Effector memory CD4-positive, alpha-beta T cell (primary cell): ENCODE measurements at places on chromosomes 7 and 10.

- DNase-seq: no peak
These were observed 56.4 kb downstream of the PFKFB3 start for GRCh38 chr10:6259153-6259552.

DNA sequence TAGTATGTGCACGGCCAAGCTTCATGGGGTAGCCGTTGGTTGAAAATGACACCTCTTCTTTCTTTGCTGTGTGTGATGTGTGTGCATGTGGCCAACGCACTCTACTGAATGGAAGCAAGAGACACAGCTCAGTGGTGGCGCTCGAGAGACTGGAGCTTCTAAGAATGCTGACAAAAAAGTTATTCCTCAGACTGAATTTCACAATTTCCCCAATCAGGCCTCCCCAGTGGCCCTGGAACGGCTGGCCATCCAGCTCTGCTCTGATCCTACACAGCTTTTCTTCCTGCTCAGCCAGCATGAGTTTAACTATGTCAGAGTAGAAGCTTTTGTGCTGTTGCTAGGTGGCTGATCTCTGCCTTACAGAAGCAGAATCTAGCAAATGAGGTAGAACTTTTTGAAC is 186.7 kb upstream of the PLXDC2 start:
- no peak for DNase-seq

DNA sequence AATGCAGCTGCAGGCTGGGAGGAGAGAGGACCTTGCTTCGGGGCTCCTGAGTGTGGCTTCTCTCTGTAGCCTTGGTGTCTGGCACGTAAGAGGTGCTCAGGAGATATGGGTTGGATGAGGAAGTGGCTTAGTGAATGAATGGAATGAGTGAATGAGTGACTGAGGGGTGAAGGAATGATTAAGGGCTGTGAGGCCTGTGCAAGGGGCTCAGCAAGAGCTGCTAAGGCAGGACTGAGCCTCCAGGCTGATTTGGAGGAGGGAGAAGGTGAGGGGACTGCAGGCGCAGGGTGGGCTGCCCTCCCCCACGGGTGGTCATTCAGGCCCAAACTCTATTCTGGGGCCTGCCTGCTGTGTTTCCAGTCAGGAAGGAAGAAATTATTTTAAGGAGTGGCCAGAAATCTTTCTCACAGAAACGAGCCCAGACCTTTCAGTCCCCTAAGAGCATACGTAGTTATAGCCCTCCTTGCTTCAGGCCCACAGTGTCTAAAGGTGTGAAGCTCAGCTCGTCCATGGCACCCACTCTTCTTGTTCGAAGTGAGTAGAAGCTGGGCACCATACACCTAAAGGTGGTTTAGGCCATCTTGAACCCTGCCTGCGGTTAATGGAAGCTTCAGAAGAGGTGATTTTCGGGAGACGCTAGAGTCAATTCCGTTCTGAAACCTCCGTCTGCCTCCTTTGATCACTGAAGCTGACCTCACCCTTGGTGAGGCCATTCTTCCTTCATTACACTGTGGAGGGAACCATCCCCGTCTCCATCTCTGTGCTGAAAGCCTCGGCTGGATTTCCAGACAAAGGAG is 49.5 kb upstream of the SAMD8 start:
- DNase-seq: no peak

GRCh38 chr10:89664203-89664602 is 19.2 kb upstream of the PANK1 start:
- DNase-seq: no peak

DNA sequence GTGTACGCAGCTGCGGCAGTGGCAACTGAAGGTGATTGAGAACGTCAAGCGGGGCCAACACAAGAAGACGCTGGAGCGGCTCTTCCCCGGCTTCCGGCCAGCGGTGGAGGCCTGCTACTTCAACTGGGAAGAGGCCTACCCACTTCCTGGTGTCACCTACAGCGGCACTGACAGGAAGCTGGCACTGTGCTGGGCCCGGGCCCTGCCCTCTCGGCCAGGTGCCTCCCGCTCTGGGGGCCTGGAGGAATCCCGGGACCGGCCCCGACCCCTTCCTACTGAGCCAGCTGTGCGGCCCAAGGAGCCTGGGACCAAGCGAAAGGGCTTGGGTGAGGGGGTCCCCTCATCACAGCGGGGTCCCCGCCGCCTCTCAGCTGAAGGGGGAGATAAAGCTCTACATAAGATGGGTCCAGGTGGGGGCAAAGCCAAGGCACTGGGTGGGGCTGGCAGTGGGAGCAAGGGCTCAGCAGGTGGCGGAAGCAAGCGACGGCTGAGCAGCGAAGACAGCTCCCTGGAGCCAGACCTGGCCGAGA is 6.5 kb downstream of the ZSWIM8 start:
- DNase-seq: no peak

GRCh38 chr7:105137898-105138297 is 123.9 kb downstream of the KMT2E start:
- DNase-seq: no peak
